Ovary (tissue), 10 donors: ENCODE measurements at places on chromosomes 3 and 15. TPM values are rescaled to one million over a fixed set of nuclear protein-coding genes. Genes with fewer than 3 reads are reported as not detected.

Gene GRAMD2A
- 2.0 TPM for total RNA-seq

Gene ZNF80
- total RNA-seq, result not detected

Gene P2RY13
- total RNA-seq, result 0.27 TPM

Gene CFAP91
- 21.3 TPM for total RNA-seq

Gene RASGRF1
- 9.5 TPM for total RNA-seq

Gene MITF
- total RNA-seq, result 28.6 TPM
